ENCODE measurements at places on chromosomes 6 and 20. TPM values are rescaled to one million over a fixed set of nuclear protein-coding genes. Genes with fewer than 3 reads are reported as not detected.

SLC22A16 gene
- total RNA-seq: not detected

DNA sequence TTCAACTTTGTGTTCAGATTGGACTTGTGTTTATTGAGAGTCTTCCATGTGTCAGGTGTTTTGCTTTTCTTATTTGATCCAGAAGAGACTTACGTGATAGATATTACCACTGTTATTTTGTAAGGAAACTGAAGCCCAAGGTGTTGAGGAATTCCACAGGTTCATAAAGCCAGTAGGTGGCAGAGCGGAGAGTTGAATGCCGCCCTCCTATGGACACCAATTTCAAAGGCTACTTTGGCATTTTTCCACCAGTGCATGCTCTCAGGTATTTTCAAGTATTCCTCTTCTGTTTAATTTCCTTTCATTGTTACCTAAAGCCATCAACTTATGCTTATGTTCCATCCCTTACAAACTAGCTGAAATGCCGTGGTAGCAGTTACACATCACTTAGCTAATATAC is 14.0 kb upstream of the COL10A1 start:
- no peaks in the 10 kb centered on the region for H3K36me3 ChIP-seq
- no peak overlapping the region for H3K4me3 ChIP-seq
- no peak overlapping the region for H3K27ac ChIP-seq
- no peak for DNase-seq

GRCh38 chr6:153673225-153673624 is 365.8 kb upstream of the OPRM1 start:
- no peaks in the 10 kb centered on the region for H3K4me1 ChIP-seq
- H3K27me3 ChIP-seq: no peaks in the 10 kb centered on the region
- DNase-seq: no peak
- no peaks in the 10 kb centered on the region for H3K36me3 ChIP-seq
- no peak overlapping the region for H3K4me3 ChIP-seq

C6orf47 gene
- total RNA-seq: 28.5 TPM

DNA sequence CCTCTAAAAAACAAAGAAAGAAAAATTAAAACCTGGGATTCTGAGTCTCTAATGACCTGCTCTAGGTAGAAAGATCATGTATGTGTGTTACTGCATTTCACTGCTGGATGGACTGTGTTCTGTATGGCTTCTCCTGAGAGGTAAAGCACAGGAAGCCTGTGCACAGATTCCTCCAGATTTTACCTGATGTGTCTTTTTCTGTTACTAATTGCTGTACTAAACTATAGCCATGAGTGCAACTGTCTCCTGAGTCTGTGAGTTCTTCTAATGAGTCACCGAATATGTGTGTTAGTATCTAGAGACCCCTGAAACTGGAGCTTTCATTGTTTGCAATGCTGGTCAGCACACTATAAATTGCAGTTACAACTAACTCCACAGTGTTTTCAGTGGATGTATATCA is 270.8 kb downstream of the CDKAL1 start:
- peaks cover 12% of the 10 kb centered on the region for H3K4me1 ChIP-seq
- no peak for DNase-seq
- H3K27me3 ChIP-seq: no peaks in the 10 kb centered on the region

- peaks cover 55% of the 10 kb centered on the region for H3K4me1 ChIP-seq
- no peaks in the 10 kb centered on the region for H3K27me3 ChIP-seq
- DNase-seq: peak; percentile 70
- H3K36me3 ChIP-seq: no peaks in the 10 kb centered on the region
- peak overlapping the region; percentile 94 for H3K27ac ChIP-seq
Observed at GRCh38 chr6:72554761-72555221, 67.1 kb upstream of the KCNQ5 start.

DNA sequence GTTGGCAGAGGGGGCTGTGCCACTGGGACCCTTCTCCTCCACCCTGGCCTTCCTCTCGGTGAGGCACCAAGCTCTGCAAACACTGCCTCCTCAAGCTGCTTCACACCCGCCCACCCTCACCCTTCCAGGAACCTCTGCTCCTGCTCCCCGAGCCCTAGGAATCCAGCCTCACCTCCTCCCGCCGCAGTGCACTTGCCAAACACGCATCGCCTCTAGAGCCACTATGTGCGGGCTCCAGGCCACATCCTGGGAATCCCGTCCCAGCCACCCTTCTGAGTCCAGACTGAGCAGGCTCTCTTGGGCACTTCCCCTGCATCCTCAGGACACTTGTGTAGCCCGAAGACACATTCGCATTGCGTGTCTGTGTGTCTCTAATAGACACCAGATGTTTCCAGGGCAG is 18.5 kb downstream of the PSMG4 start:
- no peak overlapping the region for H3K27ac ChIP-seq
- peaks cover 3% of the 10 kb centered on the region for H3K36me3 ChIP-seq
- peaks cover 15% of the 10 kb centered on the region for H3K4me1 ChIP-seq

GRCh38 chr6:1296079-1296478 is 15.8 kb upstream of the FOXQ1 start:
- DNase-seq: no peak
- no peak overlapping the region for H3K4me3 ChIP-seq
- no peaks in the 10 kb centered on the region for H3K36me3 ChIP-seq

DNA sequence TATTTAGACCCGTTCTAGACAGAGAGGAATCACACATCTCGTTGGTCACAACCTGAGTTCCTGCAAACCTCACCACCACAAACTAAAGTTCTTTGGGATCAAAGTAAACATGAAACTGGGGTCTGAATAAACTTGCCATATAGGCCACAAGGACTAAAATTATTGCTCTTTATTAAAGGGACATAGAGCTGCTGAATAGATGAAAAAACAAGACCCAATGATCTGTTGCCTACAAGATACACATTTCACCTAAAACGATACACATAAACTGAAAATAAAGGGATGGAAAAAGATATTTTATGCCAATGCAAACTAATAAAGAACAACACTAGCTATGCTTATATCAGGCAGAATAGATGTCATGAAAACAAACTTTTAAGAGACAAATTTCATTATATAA is 623.0 kb downstream of the TBC1D32 start:
- no peaks in the 10 kb centered on the region for H3K4me1 ChIP-seq
- DNase-seq: no peak
- no peak overlapping the region for H3K27ac ChIP-seq
- H3K4me3 ChIP-seq: no peak overlapping the region
- no peaks in the 10 kb centered on the region for H3K27me3 ChIP-seq

DNA sequence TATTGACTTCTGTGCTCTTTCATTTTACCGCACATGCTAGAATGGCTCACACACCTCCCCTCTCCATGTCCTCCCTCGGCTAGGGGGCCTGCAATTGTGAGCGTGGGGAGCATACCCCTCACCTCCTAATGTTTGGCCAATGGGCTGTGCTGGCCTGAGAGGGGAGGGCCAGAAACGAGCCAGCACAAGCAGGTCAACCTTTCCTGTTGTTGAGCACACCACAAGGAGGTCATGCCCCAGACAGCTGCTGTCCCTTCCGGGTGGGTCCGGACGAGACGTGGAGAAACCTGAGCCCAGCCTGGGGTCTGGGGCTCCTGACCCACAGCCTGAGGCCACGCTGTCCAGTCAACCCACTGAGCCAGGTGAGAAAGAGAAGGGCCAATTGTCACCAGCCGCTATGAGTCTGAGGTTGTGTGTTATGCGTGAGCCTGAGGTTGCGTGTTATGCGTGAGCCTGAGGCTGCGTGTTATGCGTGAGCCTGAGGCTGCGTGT is 77.4 kb downstream of the TTLL2 start:
- no peak overlapping the region for H3K4me3 ChIP-seq
- no peaks in the 10 kb centered on the region for H3K4me1 ChIP-seq
- no peaks in the 10 kb centered on the region for H3K27me3 ChIP-seq
- H3K36me3 ChIP-seq: no peaks in the 10 kb centered on the region

DNA sequence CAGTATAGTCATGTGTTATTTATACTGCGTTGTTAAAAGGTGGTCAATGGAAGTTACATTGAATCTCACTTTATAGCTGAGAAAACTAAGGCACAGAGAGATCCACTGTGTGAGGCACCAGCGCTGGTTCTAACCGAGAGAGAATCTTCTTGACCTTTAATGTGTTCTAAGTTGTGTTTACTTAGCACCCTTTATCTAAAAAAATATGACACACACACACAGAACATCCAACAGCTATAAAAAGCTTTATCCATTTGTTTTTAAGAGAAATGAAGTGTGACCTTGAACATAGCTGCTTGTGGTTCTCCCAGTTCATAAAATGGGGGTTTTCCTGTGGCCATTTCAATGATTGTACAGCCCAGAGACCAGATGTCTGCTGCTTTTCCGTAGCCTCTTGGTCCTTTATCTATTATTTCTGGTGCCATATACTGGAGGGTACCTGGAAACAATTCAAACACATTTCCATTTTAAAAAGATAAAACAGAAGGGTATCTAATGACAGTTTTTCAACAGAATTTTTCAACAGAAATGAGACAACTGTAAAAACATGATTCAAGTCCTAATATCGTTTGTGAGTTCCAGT is 54.8 kb upstream of the MAP7 start:
- H3K36me3 ChIP-seq: no peaks in the 10 kb centered on the region
- DNase-seq: no peak
- H3K4me3 ChIP-seq: no peak overlapping the region
- no peak overlapping the region for H3K27ac ChIP-seq
- peaks cover 28% of the 10 kb centered on the region for H3K4me1 ChIP-seq
- no peaks in the 10 kb centered on the region for H3K27me3 ChIP-seq

GRCh38 chr6:5411414-5411813 is 150.1 kb downstream of the FARS2 start:
- no peaks in the 10 kb centered on the region for H3K27me3 ChIP-seq
- no peak overlapping the region for H3K27ac ChIP-seq
- no peaks in the 10 kb centered on the region for H3K4me1 ChIP-seq
- no peaks in the 10 kb centered on the region for H3K36me3 ChIP-seq

PNPLA1 gene
- total RNA-seq: not detected

ADGRF5 gene
- 0.65 TPM for total RNA-seq

MOCS1 gene
- 10.2 TPM for total RNA-seq

CLPSL2 gene
- total RNA-seq: not detected

LAMP5 gene
- not detected for total RNA-seq

DNA sequence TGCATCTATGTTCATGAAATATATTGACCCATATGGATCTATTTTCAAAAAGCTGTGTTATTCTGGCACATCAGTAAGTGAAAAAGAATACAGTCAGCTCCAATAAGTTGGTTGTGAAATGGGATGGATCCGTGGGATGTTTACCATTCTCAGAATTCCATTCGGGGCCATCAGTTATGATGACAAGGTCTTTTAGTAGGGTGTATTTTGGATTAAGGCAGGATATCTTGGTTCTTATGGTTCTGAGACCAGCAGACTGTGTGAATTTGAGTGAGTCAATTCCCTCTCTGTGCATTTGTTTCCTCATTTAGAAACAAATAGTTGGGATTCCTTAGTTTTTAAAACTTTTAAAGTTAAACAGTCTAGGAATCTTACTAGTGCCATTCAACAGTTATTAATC is 287.4 kb downstream of the CD109 start:
- peak overlapping the region; percentile 53 for H3K27ac ChIP-seq
- H3K4me1 ChIP-seq: peaks cover 42% of the 10 kb centered on the region
- H3K27me3 ChIP-seq: no peaks in the 10 kb centered on the region
- H3K36me3 ChIP-seq: no peaks in the 10 kb centered on the region
- peak overlapping the region; percentile 7 for H3K4me3 ChIP-seq
- DNase-seq: peak; percentile 81

DNA sequence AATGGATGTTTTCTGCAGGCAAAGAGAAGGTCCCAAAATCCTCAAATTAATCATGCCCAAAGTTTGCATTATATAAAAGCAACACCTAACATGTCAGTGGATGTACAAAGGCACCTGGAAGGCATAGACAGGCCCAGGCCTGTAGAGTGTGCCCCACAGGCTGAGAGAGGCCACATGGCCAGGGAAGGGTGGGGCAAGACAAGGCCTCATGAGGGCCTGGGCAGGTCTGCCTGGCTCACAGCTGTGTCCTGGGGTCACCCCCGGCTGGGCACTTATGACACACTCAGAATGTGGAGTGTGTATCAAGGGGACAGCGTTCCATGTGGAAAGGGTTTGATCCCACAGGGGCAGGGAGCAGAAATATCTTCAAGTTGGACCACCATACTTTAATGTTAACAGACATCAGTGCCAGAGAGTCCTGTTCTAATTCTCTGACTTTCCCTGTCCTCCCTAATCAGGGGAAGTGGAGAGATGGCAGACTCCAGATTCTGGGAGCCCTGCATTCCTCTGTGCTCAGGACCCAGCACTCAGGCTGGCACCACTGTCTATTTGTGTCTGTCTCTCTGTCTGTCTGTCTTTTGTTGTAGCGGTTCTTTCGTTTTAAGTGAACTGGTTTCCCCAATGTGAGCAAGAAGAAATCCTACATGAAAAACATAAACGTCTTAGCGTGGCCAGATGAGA is 178.3 kb upstream of the FOXA2 start:
- 0 out of 2 replicates have a peak, but pooled peaks cover 5% of the 10 kb centered on the region for H3K27me3 ChIP-seq
- no peak for DNase-seq
- no peak overlapping the region for H3K27ac ChIP-seq
- no peaks in the 10 kb centered on the region for H3K36me3 ChIP-seq
- 0 out of 2 replicates have a peak, but pooled peaks cover 6% of the 10 kb centered on the region for H3K4me1 ChIP-seq

TCF21 gene
- total RNA-seq: 4.1 TPM

ATRN gene
- total RNA-seq: 33.9 TPM

Data from GM23248 (cell line).